ENCODE measurements at places on chromosomes 13 and 19.
A peak's percentile ranks its signal among the peaks of the same experiment; 100 is the strongest.

DNA sequence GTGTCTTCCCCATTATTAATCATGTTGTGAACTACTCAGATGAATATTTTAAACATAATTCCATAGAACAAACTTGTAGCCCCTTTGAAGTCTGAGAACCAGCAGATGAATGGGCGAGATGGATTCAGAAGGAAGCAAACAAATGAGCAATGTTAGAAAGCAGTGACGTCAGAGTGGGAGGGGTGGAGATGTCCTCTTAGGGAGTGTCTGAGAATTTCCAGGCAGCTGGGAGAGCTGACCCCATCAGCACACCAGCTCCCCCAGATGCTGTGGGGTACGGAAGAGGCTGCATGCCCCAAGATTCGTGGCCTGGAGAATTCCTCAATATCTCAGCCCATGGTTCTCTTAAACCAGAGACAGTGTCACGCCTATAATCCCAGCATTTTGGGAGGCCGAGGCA lies 68.6 kb downstream of the DPF1 start:
- no peak for DNase-seq

DNA sequence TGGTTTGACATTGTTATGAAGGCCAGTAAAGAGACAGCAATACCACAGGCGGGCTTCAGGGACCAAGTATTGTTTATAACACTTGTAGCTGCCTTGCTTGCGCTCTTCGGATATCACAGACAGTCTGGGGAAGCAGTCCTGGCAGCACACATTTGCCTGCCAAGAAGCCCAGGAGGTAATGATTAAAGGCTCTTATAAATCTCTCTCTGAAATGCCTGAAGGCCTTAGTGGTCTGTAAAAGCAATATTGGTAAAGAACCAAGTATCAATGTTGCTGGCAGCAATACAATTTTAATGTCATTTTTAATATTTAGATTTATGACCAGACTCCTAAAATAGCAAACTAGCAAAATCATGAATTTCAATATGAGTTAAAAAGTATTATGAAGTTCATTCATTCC lies 1312.4 kb downstream of the PCDH9 start:
- no peak for DNase-seq

DNA sequence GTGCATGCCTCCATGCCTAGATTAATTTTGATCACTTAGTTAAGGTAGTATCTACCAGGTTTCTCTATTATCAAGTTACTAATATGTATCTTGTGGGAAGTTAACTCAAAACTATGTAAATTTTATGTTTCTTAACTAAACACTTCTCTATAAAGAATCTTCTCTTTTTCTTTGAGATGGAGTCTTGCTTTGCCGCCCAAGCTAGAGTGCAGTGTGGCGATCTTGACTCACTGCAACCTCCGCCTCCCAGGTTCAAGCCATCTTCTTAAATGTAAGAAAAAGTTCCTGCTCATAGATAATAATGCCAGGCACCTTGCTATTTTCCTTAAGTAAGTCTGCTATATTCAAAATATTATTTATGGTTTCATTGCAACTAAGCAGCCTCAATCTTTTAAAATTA lies 58.4 kb downstream of the ELF1 start:
- DNase-seq, result no peak

GRCh38 chr13:112194167-112194530 lies 127.2 kb downstream of the SOX1 start:
- no peak for DNase-seq

DNA sequence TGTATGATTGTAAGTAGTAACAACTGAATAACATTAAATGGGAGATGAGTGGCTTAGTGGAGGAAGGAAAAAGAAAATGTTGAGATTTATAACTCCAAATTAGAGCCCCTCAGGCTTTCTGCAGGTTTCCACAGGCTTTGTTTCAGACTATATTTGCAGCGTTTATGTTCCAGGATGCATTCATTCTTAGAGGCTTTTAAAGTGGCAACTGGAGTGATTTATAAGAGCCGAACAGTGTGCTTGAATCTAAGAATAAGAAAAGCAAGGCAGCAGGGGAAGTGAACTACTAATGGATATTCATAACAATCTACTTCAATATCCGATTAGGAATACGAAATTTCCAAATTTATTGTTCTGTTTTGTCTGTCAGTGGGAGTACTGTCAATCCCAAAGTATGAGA lies 91.0 kb downstream of the UFM1 start:
- DNase-seq, result no peak

DNA sequence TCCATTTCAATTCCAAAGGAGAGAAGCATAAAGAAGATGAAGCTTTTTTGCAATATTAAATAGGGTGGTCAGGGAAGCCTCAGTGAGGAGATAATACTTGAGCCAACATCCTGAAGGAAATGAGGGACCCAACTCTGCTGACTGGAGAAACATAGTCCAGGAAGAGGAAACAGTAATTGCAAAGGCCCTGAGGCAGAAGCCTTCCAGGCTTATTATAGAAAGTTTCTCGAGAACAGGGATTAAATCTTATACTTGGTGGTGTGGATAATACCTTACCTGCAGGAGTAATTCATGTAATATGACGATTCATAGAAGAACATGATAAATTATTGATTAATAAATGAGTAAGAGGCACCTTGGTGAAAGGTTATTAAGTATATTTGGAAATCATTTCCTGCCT lies 1.0 kb upstream of the RFC3 start:
- no peak for DNase-seq

DNA sequence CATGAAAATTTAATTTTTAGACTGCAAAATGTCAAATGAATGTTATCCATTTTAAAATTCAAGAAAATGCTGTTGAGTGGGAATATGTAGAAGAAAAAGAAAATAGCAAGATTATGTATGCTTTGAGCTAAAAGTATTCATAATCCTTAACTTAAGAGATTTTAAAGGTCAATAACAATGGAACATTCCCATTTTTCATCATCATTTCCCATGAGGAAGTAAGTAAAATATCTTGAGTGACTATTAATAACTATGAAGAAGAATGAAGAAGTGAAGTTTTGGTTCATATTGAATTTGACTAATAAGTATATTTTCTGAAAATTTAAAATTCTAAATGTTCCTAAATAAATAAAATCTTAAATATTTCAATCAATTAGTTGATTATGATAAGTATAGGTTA lies 273.4 kb downstream of the DACH1 start:
- no peak for DNase-seq

- DNase-seq, result no peak
These were observed 3.8 kb upstream of the TSHZ3 start for GRCh38 chr19:31352782-31353651.

DNA sequence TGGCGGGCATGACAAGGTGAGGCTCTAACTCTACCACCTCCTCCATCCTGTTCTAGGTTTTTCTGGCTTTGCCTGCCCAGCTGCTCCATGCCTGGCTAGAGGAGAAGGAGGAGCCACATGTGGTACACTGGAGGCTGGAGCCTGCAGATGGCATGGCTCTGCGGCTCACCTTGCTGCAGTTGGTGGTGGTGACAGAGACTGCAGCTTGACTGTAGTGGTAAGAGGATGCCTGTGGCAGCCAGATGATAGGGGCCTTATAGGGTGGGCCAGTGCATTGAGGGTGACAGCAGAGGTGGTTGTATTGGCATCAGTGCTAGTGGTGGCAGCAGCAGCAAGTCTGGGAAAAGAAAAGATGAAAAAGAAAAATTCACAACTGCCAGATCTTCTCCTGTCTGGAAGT lies 146.2 kb downstream of the TNFRSF19 start:
- DNase-seq, result no peak

DNA sequence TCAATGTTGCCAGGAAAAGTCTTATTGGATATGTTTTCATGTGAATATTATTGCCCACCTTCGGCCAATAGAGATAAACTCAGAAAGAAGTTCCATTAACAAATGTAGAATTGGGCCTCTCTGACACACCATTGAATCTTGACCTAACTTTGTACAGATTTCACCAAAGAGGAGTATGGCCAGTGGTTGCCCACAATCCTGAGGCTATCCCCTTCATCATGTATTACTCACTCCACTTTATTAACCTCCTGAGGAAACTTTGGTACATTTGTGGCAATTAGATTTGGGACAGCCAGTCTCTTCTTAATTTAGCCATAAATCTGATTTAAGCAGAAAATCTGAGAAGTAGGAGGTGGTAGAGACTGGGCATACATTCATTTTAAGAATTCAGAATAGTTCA lies 53.3 kb upstream of the POSTN start:
- no peak for DNase-seq

- no peak for DNase-seq
These were observed 5.0 kb downstream of the ELAVL1 start for GRCh38 chr19:8000298-8001038.

DNA sequence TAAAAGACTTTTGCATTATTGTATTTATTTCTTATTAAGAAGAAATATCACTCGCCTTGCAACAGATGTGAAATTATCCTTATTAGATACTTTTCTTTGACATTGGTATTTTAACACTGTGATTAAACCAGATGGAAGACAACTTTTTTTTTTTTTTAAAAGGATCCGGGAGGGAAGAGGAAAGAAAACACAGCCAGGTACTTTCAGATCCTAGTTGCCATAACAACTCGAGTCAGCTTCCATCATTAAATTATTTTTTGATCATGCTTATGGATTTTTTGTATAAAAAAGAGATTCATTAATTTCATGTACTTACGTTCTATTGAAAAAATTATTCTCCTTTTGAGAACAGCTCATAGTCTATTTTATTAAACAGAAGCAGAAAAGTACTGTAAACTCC lies 515.7 kb downstream of the TBC1D4 start:
- DNase-seq, result no peak

DNA sequence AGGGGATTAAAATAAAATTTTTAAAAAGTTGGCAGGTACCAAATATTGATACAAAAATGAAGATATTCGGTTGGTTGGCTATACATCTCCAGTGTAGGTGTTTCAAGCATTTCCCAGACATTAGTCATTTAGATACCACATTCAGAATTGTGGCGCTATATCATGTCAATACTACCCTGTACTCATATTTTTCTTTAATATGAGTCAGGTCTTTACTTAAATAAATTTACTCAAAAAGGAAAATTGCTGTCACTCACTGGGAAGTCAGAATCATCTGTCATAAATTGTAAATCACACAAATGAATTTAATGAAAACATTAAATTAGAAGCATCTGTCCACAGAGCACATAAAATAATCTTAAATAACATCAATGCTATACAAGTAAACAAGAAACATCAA lies 134.2 kb downstream of the TSHZ3 start:
- DNase-seq, result peak; percentile 83

- no peak for DNase-seq
These were observed 8.5 kb downstream of the UNC13A start for GRCh38 chr19:17679526-17680229.

GRCh38 chr19:10430505-10431253 lies 10.3 kb downstream of the PDE4A start:
- DNase-seq, result no peak

GRCh38 chr19:49427855-49428546 lies 2.8 kb downstream of the GFY start:
- DNase-seq, result no peak

DNA sequence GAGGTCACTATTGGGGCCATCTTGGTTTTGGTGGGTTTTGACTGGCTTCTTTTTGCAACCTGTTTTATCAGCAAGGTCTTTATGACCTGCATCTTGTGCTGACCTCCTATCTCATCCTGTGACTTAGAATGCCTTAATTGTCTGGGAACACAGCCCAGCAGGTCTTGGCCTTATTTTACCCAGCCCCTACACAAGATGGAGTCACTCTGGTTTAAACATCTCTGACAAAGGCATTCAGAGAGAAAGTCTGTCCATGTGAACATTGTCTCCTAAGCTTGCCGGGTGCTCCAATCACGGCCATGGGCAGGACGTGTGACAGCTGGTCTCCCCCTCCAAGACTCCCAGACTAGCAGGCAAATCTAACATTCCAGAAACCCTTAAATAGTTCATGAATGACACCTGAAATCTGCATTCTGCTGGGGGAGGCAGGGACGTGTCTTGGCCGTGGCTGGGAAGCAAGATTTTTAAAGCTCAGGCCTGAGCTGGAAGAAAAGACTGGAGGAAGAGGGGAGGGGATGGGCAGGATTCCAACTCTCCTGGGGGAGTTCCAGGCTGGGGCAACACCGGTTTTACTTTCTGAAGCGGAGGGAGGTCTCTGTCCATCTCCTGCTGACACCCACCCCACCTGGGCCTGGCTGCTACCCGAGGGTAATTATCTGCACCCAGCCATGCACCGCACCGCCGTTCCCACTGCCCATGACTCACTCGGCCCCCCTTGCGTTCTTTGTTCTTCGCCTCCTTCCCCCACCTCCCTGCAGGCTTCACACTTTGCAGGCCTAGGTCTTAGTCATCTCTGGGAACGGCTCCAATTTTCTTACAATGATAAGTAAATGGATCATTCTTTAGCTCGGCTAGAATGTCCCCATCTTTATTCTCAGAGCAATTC lies 11.6 kb upstream of the OR1M1 start:
- DNase-seq, result no peak

- no peak for DNase-seq
These were observed 390.1 kb downstream of the IRS2 start for GRCh38 chr13:109396266-109396665.

GRCh38 chr13:91768746-91769145 lies 370.3 kb downstream of the GPC5 start:
- DNase-seq, result no peak

- DNase-seq, result no peak
These were observed 557.2 kb downstream of the KCTD12 start for GRCh38 chr13:76329004-76329403.

DNA sequence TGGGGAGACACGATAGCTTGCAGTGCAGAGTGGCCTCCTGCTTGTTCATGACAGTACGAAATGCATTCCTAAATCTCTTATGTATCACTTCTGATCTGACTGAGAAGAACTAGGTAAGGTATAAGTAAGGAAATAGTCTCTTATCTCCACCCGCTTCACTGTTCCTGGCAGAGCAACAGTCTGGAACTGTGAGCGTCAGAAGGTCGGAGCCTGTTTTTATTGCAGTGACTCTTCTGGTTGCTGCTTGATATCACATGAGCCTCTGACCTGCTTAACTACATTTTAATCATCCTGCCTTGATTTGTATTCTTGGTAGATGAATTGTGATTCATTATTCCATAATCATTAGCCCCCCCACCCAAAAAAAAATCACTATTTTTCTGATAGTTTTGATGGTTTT lies 69.0 kb downstream of the COL4A2 start:
- DNase-seq, result no peak

GRCh38 chr19:21143854-21144253 lies 2.0 kb downstream of the ZNF431 start:
- no peak for DNase-seq

- no peak for DNase-seq
These were observed 10.5 kb downstream of the IZUMO2 start for GRCh38 chr19:50152578-50152977.

- no peak for DNase-seq
These were observed at the start of gene GNG14 for GRCh38 chr19:12687496-12688196. Gene GNG14 (plus strand): TSS chr19:12687998. CDS start chr19:12688049, 51 bp downstream.

- no peak for DNase-seq
These were observed 125.6 kb upstream of the FRY start for GRCh38 chr13:31905961-31906360.

- DNase-seq, result no peak
These were observed 18.5 kb downstream of the TMED1 start for GRCh38 chr19:10817291-10818038.

DNA sequence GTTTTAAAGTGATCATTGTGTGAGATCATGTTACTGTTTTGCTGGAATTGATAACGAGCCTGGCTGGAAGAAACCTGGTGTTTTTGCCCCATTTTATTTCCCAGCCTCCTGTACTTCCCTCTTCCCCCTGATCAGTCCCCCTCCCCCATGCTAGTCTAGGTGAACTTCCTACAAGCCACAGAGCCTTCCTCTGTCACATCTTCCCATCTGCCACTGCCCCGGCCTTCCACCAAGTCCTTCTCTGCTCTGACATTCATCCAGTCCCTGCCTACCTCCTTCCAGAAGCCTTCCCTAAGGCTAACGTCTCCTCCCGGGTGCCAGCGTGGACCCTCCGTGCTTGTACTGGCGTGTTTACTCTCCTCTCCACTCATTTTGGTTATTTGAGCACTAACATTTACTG lies 14.3 kb downstream of the FARP1 start:
- no peak for DNase-seq
